Cerebellum (tissue), 4 donors: ENCODE measurements at places on chromosomes 3 and 15.

DNA sequence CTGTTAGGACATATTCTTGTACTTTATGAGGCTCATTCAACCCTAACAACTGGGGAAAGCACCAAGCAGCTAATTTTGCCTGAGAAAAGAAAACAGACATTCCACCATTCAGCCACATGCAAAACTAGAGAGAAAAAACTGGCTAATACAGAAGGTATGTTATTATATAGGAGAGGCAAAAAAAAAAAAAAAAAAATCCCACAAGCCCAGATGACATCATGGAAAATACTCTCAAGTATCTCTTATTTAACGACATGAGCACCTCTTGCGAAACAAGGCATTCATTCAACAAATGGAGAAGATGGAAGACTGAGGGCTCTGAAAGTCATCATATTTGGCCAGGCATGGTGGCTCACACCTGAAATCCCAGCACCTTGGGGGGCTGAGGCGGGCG lies 61.5 kb downstream of the PRICKLE2 start:
- no peak for DNase-seq

GRCh38 chr3:180408654-180409053 lies 193.3 kb upstream of the TTC14 start:
- DNase-seq, result no peak

DNA sequence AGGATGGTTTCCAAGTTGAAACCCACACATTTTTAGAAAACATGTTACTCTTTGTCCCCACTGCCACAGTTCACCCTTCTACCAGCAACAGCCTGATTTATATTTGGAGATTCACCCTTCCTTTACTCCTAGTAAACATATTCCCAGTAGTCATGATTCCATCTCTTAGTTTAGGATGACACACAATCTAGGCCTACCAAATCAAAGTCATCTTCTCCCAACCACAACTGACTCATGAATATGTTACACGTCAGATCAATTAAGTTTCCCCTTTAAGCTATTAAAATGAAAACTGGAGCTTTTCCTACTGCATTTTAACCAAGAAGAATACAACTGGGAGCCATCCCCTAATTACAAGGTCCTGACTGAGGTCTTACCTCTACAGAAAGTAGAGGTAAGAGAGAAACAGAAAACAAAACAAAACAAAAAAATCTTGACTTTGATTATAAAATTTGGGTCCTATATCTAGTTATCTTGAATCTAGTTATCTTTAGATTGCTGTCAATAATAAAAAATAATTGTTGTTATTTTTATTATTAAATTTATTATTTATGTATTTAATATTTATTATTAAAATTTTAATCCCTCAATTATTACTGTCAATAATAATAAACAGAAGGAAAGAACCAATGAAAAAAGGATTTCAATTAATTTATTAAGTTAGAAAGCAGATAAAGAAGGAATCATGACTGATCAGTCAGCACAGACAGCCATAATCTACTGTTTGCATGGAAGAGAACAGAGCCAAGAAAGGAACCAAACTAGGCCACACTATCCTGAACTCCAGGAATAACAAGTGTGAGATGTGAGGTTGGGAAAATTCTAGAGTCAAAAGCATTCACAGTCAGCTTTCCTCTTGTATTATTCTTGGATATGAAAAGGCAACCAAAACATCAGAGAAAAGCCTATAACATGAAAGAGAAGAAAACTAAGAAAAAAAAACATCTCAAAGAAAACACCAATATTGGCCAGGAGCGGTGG lies 12.5 kb downstream of the DPH6 start:
- no peak for DNase-seq

GRCh38 chr3:168585544-168585943 lies 489.8 kb upstream of the GOLIM4 start:
- no peak for DNase-seq

DNA sequence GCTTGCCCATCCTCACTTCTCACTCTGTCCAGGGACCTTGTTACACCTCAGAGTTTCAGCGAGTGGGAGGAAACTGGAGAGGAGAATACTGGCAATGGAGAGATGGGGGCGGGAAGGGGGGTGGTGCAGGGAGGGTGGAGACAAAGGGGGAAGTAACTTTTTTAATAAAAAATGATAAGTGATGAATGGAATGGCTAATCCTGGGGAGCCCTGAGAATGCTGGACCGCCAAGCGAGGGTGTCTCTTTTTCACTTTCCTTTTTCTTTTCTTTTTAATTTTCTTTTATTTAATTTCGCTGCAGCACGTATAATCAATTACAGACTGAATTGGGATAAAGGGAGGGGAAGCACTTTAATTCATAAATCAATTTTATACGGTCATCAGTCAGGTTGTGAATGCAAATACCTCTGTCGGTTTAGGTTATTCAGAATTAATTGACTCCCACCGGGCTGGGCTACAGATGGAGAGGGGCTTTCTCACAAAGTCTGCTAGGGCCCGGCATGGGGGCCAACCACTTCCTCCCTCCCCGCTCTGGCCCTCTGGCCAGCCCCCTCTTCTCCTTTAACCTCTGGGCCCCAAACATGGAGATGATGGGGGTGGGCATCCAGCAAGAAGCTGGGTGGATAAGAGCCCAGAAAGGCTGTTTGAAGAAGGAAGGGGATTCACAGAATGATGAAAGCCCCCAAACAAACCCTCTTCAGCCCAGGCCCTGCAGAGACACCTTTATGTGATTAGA lies 106.8 kb upstream of the BOC start:
- no peak for DNase-seq

- DNase-seq, result no peak
These were observed 6.3 kb downstream of the CCPG1 start for GRCh38 chr15:55401786-55402246.

- DNase-seq, result no peak
These were observed 1048.1 kb downstream of the MCTP2 start for GRCh38 chr15:95279277-95280019.

DNA sequence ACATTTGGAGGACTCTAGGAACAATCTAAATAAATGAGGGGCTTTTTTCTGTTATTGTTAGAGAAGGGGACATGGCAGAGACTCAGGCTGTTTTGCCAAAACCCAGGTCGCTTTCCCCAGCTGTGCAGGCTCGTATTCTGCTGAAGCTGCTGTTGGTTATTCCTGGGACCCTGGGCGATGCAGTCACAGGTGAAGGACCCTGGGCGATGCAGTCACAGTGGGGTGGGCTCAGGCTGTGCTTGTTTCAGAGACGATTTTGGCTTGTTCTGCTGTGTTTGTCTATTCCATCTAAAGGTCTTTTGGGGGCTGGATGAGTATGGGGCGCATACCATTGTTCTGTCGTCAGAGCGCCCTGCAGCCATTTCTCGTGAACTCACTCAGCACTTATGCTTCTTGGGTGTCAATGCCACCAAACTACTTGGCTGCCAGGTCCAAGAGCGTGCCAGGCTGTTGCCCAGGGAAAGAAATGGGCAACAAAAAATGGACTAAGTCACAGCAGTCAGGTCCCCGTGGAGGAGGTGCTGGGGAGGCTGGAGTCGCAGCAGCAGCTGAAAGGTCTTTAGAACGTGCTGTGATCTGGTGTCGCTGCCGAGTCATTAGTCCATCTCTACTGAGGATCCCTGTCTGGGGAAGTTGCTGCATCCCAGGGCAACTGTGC lies 151.4 kb downstream of the CHDH start:
- DNase-seq, result no peak

GRCh38 chr15:57387564-57388076 lies 11.3 kb downstream of the CGNL1 start:
- DNase-seq, result no peak

DNA sequence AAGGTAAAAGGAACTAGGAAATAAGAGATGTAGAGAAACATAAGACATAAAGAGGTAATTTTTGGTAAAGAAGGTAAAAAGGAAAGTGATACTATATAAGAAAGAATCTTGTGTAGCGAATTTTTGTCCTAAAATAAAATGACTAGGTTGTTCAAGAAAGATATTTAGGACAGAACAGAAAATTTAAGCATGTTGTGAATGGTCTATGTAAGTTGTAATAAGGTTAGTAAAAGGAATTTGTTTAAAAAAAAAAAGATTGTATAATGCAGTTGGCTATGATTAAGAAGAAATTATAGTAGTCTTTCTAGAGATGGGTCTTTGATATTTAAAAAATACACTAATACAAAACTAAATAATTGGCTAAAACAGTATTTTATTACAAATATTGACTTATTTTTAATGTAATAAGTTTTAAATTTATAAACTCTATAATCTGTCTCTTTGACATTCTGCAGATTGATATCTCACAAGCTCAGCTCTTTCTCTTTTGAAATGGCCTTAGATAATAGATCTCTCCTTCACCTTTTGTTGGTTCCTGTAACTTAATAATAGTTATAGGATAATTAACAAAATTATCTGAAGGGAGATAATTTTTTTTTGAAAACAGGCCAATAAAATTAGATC lies 3.7 kb upstream of the SLC41A3 start:
- no peak for DNase-seq
